Endodermal cell (in vitro differentiated cells): ENCODE measurements at places on chromosomes 6 and 20.

GRCh38 chr20:62561182-62561581 is 81.1 kb upstream of the SLCO4A1 start:
- no peak for DNase-seq

DNA sequence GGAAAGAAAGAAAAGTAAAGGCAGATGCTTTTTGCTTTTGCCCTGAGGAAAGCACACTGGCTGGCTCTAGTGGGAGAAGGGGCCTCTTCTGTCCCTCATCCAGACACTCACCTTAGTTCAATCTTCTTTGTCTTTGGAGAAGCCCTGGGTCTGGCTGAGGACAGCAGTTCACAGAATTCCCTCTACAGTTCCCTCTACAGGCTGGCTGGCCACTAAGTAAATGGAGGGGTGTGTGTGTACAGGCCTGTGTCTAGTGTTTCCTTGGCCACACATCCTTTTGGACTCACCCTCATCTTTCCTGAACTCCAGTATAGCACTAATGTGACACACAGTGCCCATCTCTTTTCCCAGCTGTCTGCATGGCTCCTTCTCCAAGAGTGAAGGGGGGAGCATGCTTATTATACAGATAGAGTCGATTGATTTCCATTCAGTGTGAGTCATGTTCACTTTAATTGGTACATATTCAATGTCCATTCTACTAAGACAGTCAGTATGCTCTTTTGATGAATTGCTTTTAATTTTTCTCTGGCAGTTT is 26.0 kb upstream of the CLVS2 start:
- no peak for DNase-seq

DNA sequence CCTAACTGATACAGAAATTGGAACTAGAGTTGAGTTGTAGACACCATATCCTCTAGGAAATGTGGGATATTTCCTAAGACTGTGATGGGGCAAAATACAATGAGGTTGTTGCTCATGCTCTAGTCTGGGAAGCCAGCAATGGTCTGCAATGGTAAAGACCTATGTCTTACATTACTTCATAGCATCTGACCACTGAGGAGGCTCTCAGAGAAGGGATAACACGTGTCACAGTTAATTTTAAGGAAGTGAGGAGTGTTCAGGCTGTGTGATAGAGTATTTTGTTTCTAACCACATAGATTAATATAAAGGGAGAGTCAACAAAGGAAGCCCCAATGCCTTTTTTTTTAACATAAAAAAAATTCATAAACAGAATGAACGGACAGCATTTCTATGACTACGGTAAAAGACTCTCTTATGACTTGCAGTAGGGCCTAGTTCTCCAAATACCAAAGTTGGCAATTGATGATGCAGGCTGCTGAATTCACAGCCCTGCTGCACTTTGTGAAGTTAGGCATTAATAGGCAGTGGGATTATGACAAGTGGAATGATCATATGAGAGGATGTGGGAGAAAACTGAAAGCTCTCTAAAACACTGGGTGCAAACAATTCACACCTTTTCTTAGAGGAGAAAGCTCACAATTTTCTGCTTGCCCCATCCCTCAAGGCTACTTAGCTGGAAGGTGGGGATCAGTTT is 13.7 kb downstream of the KCNS1 start:
- no peak for DNase-seq

GRCh38 chr20:35690265-35690664 is 8.9 kb downstream of the NFS1 start:
- DNase-seq: no peak

- DNase-seq: no peak
These were observed 28.4 kb downstream of the COL19A1 start for GRCh38 chr6:69894578-69895347.

- DNase-seq: peak; percentile 60
These were observed 13.4 kb downstream of the SLX4IP start for GRCh38 chr20:10448270-10449156.

DNA sequence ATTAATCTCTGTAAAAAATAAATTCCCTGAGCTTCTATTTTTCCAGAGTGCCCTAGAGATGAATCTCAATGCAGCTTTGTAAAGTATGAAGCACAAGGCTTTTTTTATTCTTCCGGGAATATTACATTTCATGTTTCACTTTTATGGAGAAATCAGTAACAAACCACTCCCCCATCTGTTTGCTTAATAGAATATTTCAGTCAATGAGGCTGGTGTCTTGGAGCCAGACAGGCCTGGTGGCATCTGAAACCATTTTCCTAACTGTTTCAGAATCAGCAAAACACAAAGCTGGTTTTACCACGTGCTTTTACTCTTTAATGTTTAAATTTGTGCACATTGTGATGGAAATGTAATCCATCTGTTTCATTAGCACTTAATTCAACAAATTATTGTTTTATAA is 400.8 kb upstream of the HSF2 start:
- DNase-seq: no peak

- DNase-seq: peak; percentile 79
These were observed 4.1 kb upstream of the PHACTR2 start for GRCh38 chr6:143673669-143674068.

DNA sequence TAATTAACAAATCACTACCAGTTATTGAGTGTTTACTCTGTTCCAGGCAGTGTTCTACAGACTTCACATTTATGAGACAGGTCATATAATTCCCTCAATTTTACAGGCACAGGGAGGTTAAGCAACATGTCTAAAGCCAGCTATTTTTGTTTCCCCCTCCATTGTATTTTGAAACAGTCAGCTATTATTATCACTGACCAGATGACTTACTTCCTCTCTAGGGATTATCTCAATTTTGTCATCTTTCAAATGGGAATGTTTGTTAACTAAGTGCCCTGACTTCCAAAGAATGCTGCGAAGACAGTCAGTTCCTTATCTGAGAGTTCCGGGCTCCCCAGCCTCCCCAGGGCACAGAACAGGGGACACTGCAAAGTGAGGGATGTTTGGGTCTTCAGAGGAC is 5.6 kb upstream of the CNPY3 start:
- no peak for DNase-seq

DNA sequence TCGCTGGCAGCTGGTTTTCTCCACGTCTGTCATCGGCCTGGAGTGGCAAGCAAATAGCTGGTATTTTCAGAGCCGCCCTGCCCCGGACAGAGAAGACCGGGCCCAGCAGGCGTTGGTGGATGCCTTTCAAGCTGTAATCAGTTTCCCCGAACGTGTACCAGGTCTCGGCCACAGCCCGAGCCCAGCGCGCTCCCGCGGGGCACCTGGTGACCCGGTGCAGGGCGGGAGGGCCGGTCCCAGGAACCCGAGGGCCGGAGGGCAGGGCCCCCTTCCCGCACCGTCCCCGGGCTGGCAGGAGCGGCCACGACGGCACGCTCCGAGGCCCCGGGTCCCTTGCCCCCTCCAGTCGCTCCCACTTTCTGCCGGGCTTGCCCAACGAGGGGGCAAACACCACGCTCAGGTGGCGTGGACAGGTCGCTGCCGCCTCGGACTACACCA is 348 bp upstream of the PYGB start:
- no peak for DNase-seq

GRCh38 chr20:58436868-58437645 is 48.0 kb downstream of the VAPB start:
- no peak for DNase-seq

DNA sequence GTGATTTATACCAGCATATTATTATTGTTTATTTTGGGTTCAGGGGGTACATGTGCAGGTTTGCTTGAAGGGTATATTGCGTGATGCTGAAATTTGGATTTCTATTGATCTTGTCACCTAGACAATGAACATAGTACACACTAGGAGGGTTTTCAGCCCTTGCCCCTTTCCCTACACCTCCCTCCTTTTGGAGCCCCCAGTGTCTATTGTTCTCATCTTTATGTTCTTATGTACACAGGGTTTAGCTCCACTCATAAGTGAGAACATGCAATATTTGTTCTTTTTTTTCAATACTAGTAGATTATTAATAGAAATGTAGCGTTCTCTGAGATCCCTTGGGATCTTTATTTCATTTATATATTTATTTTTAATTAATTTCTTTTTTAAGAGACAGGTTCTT is 79.2 kb upstream of the MRAP2 start:
- no peak for DNase-seq

DNA sequence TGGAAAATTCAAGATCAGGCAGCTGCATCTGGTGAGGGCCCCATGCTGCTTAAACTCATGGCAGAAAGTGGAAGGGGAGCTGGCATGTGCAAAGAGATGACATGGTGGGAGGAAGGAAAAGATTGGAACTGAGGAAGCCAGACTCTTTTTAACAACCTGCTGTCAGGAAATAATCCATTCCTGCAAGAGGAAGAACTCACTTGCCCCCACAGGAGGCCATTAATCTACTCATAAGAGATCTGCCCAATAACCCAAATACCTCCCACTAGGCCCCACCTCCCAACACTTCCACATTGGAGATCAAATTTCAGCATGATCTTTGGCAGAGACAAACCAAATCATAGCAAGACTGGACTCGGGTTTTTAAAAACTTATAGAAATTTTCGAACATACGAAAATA is 200.5 kb upstream of the KCNQ5 start:
- no peak for DNase-seq

DNA sequence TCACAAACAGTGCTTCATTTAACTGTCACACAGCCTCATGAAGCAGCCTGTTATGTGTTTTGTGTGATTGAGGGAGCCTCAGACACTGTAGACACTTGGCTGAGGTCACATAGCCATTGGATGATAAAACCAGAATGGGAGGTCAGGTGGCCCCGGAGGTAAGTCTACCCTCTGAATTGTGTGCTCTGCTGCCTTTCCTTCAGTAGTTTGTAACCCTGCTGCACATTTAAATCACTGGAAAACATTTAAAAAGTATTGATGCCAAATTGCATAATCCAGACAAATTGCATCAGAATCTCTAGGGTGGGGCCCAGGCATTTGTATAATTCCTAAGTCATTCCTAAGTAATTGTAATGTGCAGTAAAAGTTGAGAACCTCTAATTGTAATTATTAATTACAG is 85.2 kb upstream of the ECI2 start:
- no peak for DNase-seq

DNA sequence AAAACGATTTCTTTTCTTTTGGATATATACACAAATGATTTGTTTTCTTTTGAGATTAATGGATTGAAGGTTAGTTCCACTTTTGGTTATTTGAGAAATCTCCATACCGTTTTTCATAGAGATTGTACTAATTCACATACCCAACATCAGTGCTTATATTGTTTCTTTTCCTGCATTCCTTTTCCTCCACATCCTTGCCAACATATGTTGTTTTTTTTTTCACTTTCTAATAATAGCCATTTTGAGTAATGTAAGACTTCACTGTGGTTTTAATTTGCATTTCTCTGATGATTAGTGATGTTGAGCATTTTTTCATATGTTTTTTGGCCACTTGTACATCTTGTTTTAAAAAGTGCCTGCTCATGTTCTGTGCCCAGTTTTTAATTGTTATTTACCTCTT is 846.4 kb upstream of the EYS start:
- no peak for DNase-seq

DNA sequence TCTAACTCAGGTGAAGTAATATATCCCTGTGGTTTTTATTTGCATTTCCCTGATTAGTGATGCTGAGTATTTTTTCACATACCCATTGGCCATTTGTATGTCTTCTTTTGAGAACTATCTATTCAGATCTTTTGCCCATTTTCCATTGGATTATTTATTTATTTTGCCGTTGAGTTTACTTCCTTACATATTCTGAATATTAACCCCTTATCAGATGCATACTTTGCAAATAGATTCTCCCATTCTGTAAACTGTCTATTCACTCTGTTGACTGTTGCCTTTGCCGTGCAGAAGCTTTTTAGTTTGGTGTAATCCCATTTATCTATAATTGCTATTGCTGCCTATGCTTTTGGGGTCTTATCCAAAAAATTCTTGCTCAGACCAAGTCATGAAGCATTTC is 336.9 kb downstream of the BTBD9 start:
- no peak for DNase-seq

DNA sequence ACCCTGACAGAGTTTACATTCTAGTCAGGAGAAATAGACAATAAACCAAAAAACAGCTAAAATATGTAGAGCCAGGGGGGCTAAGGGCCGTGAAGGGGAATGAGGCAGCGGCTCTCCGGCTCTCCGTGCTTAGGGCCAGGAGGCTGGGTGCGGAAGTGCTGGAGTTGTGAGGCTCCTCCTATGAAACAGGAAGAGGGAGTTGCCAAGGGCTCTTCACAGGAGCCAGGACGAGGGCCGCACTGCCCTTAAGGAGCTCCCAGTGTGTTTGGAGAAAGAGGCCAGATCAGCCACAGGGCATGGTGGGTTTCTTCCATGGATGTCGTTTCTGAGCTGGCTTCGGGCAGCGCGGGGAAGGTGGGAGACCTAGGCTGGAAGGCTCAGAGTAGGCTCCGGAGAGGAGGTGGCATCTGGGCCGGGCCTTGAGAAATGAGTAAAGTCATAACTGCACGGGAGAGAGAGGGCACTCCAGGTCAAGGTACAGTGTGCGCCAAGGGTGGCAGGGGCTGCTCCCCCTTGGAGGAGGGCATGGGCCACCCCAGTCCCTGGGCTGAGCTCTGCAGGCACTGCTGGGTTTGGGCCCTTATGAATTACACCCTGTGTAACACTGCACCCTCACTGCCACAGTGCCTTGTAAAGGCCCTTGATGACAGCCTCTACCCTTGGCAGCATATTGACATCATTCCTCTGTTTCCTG is 20.8 kb upstream of the MLN start:
- peak; percentile 68 for DNase-seq

GRCh38 chr20:642398-643174 is 10.4 kb downstream of the SRXN1 start:
- peak; percentile 87 for DNase-seq

GRCh38 chr6:101605874-101606273 is 212.4 kb downstream of the GRIK2 start:
- DNase-seq: no peak

DNA sequence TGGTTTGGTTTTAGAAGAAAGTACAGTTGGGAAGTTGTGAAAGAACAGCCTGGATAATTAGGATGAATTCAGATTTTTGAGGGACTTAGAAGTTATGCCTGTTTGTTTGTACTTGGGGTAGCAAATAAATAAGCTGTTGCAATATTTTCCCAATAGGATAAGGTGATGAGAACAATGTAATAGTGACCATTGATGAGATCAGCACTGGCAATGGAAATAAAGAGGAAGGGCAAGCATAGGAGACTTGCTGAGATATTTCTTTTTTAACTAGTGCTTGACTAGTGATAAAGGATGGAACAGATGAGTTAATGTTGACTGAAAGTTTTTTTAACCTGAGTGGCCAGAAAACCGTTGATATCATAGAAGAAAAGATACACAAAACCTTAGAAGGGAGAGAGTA is 498.8 kb downstream of the CDKAL1 start:
- no peak for DNase-seq

GRCh38 chr6:20907486-20908071 is 373.3 kb downstream of the CDKAL1 start:
- DNase-seq: peak; percentile 80
